Ureter (tissue), 1 donor: ENCODE measurements at places on chromosomes 7 and 10. TPM values are rescaled to one million over a fixed set of nuclear protein-coding genes. Genes with fewer than 3 reads are reported as not detected.

DNA sequence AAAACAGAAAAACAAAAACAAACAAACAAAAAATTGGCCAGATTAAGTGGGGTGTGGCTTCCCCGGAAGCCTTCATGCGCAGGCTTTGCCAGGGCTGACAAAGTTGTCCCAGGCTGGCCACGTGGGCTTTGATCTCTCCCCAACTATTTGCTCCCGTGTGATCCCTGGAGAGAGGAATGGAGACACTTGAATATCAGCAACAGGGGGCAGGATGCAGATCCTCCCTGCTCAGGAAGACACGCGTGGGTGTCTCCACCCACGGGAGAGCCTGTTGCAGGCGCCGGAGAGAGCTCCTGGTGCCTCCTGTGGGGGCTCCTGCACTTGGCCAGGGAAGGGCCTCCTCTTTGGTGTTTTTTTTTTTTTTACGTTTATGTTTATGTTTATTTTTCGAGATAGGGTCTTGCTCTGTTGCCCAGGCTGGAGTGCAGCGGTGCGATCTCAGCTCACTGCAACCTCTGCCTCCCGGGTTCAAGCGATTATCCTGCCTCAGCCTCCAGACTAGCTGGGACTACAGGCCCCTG lies 19.0 kb downstream of the TRIM56 start:
- no peak for DNase-seq

CRPPA gene
- 3.6 TPM for total RNA-seq

ADAP1 gene
- total RNA-seq: 20.6 TPM

DNA sequence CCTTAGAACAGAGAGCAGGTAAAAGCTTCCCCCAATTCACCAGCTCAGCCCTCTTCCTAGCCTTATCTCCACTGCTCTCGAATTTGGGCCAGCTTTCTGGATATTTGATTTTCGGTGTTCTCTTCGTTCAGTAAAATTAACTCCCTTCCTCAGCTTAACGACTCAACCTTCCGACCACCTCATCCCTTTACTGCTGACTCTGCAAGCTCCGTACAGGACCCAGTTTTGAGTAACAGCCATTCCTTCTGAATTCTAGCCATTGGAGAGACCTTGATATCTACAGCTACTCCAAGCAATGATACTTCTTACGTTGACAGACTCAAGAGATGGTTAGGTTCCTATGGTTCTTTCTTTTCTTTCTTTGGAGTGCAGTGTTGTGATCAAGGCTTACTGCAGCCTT lies 65.8 kb downstream of the ATE1 start:
- no peak for DNase-seq

TMEM213 gene
- not detected for total RNA-seq
